ENCODE measurements at places on chromosomes 11 and 22. TPM values are rescaled to one million over a fixed set of nuclear protein-coding genes. Genes with fewer than 3 reads are reported as not detected.

DNA sequence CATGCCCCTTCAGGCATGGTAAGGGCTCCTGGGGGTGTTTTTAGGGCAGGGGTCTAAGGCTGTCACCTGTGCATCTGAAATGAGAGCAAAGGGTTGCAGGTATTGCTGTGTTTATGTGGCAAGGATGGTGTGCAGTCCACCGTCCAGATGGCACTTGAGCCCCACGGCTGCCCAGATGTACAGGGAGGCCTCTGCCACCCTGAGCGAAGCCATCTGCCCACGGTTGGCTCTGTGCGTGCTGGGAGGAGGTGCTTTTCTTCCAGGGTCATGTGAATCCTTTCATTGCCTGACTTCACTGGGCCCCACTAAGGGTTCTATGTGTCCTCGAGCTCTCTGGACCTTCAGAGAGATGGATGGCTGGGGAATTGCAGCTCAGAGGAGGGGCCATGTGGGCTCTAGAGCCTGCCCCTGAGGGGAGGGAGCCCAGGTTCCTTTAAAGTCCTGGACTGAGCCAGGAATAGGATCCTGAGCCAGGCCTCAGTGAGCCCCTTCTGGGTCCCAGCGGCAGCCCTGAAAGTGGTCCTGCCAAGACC lies 89.9 kb downstream of the CTTN start:
- DNase-seq = no peak

- DNase-seq = no peak
Measured at GRCh38 chr11:134365011-134365925, 33.5 kb downstream of the GLB1L2 start.

- no peak for DNase-seq
Measured at GRCh38 chr11:131365329-131365930, 5.0 kb upstream of the NTM start.

DNA sequence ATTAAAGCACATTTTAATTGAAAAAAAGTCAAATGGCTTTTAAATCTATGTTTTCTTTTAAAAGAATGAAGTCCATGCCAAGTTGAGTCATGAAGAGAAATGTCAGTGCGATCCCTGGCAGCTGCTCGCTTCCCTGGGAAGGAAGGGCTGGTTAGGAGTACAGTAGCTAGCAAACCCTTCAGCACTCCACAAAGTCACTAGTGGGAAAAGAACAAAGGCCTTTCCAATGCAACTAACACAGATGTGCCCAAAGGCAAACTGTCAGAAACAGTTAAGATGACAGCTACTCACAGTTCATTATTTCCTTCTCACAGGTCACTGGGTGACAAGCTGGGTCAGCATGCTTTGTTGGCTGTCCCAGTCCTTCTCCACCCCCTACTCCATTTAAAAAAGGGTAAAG lies 308.7 kb downstream of the DCDC1 start:
- DNase-seq = no peak

DNA sequence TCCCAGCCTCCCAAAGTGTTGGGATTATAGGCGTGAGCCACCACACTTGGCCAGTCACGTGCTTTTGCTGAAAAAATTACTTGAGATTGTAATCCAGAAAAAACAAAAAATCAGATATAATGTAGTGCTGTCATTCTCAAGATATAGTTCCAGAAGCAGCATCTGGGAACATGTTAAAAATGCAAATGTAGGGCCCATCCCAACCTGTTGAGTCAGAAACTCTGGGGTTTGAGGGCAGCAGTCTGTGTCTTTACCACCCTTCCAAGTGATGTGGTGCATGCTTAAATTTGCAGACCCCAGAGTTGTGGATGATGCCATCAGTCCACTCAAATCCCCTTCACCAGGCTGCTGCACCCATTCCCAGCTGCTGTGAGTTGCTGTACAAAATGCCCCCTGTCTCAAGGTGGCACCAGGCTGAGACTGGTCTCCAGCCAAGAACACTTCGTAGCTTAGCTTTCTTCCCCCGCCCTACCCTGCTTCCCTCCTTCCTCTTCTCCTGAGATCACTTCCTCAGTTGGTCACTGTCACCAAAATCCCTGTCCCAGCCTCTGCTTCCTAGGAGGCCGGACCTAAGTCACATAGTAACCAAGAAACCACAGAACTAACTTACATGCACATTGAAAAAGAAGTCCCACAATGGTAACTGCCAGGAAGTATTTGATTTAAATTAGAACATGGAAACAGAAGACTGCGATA lies 18.2 kb upstream of the ARRB1 start:
- DNase-seq = no peak

GRCh38 chr11:124762105-124762623 lies at the start of gene ESAM:
ESAM (minus strand) TSS chr11:124762290; CDS start chr11:124762154, 136 bp downstream.
- peak; percentile 34 for DNase-seq

- no peak for DNase-seq
Measured at GRCh38 chr11:91470656-91471055, 754.0 kb upstream of the FAT3 start.

GRCh38 chr11:16792426-16792825 lies 54.0 kb downstream of the C11orf58 start:
- no peak for DNase-seq

DNA sequence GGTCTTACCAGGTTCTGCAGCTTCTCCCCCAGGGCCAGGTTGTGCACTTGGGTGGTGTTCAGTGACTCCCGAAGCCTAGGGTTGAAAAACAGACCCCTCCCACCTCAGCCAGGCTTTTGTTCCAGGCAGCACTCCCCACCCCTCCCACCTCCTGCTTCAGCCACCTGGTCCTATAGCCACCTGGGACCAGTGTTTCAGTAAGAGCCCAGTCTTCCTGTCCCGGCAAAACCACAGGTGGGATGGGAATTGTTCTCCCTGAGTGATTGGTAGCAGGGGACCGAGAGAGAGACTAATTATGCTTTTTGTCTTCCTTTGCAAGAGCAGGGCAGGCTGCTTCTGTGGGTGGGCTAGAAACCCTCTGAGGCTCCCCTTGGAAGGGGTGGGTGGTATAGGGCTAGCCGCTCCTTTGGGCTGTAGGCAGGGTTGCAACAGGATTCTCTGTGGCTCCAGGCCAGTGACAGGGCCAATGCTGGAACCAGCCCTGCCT lies 8.5 kb upstream of the NAALADL1 start:
- DNase-seq = no peak

- no peak for DNase-seq
Measured at GRCh38 chr11:46216765-46217089, 60.7 kb upstream of the CREB3L1 start.

GRCh38 chr22:31275018-31275417 lies 17.3 kb downstream of the PIK3IP1 start:
- DNase-seq = no peak

DNA sequence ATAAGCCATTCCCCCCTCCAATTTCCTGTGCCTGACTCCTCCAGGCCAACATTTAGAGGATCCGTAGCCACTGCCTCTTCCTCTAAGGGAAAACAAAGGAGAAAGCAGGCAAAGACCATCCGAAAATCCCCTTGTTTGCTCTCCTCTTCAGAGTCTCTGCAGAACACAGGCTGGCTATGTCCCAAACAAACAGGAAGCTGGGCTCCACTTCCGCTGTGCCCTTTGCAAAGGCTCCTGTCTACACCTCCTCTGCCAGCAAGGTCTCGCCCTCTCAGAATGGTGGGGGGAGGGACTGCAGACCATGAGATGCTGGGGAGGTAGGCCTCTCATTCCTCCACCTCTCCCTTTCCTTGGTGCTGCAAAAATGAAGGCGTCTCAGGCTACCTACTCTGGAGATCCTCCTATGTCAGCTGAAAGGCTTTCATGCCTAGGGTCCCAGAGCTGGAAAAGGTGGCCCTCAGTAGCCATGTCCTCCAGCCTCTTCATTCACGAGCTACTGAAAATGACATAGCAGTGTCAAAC lies 596.2 kb downstream of the BUD13 start:
- no peak for DNase-seq

GRCh38 chr11:112655371-112655770 lies 305.8 kb upstream of the NCAM1 start:
- no peak for DNase-seq

The CALCA gene
- not detected for total RNA-seq

The CCDC81 gene
- 0.90 TPM for total RNA-seq

The C11orf97 gene
- total RNA-seq = not detected

The OR8D1 gene
- total RNA-seq = not detected

The YPEL1 gene
- total RNA-seq = 59.9 TPM

The APOL3 gene
- 111 TPM for total RNA-seq

The RTN4RL2 gene
- total RNA-seq = 0.38 TPM

The LRRC56 gene
- 2.2 TPM for total RNA-seq

All from natural killer cell (primary cell).